Activated CD4-positive, alpha-beta T cell treated with anti-CD3 and anti-CD28 coated beads, Interleukin-2, amount 50 U/mL, for 1 hour (primary cell): ENCODE measurements at places on chromosomes 3 and 15.

GRCh38 chr3:8282541-8283165 lies 219.0 kb upstream of the LMCD1 start:
- DNase-seq: no peak

DNA sequence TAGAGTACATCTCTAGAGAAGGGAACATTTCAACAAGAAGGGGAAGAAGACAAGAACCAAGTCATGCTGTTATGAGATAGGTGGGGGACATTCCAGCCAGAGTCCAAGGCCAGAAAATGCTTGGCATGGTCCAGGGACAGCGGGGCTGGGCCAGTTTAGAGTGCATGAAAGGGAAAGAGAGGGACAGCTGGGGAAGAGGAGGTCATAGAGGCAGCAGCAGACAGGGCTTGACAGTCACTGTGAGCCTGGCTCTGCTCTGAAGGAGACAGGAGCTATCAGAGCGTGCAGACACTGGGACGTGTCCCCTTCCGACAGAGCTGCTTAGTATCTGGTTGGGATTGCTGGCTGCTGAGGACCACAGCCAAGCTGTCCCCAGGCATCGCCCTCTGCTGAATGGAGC lies 35.7 kb upstream of the PRR20G start:
- DNase-seq: no peak

GRCh38 chr3:181629711-181630110 lies 82.0 kb upstream of the SOX2 start:
- DNase-seq: no peak

DNA sequence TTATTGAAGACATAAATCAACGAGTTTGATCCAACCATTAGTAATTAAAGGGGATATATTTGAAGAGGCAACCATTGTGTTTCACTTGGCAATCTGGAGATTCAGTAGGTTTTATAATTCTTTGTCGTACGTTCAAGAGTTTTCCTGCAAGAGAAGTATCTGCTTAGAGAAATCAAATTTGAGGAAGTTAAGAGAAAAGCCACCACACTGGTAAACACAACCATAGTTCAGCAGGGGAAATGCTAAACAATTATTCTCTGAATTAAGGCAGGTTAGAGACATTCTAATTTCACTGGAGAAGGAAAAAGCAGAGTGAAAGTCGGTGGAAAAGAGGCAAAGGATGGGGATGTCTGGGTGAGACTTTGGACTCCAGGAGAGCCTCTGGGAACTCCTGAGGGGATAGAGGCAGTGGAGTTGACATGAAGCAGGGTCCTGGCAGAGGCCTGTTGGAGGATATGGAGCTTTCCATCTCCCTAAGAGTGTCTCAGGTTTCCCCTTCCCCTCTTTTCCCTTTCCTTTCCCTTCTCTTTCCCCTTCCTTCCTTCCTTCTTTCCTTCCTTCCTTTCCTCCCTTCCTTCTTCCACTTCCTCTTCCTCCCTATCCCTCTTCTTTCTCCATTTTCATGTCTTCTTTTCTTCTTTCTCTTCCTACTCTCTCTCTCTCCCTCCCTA lies 26.5 kb downstream of the SPINK8 start:
- no peak for DNase-seq

- no peak for DNase-seq
Measured at GRCh38 chr3:17473761-17474160, 268.7 kb downstream of the TBC1D5 start.

DNA sequence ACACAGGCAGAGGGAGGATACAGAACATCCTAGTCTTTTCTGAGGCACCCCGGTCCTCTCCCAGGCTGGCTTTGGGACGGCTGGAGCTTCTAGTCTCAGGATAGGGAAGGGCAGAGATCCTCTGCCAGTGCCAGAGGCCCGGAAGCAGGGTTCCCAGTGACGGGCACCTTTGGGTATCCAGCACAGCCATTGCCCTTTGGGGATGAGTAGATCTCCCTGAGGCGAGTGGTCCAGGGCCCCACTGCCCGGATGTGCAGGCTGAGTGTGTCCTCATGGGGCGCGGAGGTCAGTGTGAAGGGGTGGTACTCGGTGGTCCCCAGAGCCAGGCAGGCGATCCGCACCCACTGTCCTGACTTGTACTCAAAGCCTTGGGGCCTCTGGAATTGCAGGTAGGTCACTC lies 18.3 kb downstream of the DUOX2 start:
- no peak for DNase-seq

GRCh38 chr3:69842789-69843188 lies 103.5 kb downstream of the MITF start:
- DNase-seq: no peak

- no peak for DNase-seq
Measured at GRCh38 chr3:136584728-136585127, 167.4 kb downstream of the STAG1 start.

DNA sequence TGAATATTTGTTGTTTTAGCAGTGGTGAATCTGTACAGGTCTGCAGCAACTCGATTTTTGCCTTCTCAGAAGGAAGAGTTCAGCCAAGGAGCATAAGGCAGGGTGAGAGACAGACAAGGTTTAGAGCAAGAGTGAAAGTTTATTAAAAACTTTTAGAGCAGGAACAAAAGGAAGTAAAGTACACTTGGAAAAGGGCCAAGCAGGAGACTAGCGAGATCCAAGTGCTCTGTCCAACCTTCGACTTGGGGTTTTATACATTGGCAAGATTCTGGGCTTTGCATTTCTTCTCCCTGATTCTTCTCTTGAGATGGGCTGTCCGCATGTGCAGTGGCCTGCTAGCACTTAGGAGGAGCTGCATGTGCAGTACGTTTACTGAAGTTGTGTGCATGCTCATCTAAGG lies 46.7 kb upstream of the AADACL2 start:
- no peak for DNase-seq

DNA sequence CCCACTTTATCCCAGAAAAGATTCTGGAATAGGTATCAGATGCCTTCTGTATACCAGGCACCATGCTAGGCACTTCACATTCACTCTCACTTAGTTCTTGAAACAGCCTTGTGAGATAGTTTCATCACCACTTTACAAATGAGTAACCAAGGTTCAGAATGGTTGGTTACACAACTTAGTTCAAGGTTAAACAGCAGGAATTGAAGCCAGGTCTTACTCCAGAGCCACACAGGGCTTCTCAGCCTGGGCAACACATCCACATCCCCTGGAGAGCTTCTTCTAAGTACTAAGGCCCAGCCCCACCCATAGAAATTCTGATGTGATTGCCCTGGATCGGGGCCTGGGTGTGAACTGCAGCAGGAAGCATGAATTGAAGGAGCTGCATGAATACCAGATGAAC lies 18.6 kb downstream of the WHAMM start:
- DNase-seq: no peak

- no peak for DNase-seq
Measured at GRCh38 chr3:182717216-182717615, 76.1 kb upstream of the ATP11B start.

GRCh38 chr15:41233367-41233771 lies 2.3 kb downstream of the CHP1 start:
- no peak for DNase-seq

GRCh38 chr15:40280260-40281056 lies 2.4 kb downstream of the ANKRD63 start:
- DNase-seq: no peak

GRCh38 chr3:29619676-29620075 lies 338.8 kb downstream of the RBMS3 start:
- DNase-seq: no peak

DNA sequence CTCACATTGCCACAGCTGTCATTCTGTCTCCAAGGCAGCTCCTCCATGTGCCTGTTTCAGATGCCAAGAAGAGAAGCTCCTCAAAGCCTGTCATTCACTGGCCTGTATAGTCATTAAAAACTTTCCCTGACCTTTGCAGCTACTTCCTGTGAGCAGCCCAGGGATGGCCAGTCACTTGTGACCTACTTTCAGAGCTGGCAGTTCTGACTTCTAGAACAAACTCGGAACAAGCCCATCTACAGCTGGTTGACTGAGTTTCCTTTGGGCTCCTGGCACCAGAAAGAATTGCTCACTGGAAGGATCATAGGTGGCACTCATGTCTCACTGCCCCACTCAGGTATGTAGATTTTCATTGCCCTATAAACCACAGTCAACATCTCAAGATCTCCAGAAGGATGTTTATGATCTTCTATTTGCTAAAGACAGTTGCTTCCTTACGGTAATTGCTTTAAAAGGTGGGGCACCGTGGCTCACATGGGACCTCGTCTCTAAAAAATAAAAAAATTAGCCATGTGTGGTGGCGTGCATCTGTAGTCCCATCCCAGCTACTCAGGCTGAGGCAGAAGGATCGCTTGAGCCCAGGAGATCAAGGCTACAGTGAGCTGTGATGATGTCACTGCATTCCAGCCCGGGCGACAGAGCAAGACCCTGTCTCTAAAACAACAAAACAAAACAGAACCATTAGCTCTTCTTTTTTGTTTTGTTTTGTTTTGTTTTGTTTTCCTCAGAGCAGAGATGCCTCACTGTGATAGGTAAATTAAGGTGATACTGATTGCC lies 11.2 kb upstream of the ATP13A3 start:
- DNase-seq: no peak

DNA sequence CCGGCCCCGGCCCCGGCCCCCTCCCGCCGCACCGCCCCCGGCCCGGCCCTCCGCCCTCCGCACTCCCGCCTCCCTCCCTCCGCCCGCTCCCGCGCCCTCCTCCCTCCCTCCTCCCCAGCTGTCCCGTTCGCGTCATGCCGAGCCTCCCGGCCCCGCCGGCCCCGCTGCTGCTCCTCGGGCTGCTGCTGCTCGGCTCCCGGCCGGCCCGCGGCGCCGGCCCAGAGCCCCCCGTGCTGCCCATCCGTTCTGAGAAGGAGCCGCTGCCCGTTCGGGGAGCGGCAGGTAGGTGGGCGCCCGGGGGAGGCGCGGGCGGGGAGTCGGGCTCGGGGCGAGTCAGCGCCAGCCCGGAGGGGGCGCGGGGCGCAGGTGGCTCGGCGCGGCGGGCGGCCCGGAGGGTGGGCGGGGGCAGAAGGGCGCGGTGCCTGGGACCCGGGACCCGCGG lies 352 bp downstream of the CHRD start:
- peak; percentile 30 for DNase-seq

- DNase-seq: no peak
Measured at GRCh38 chr3:124260206-124260915, 268.4 kb upstream of the ROPN1 start.

- DNase-seq: no peak
Measured at GRCh38 chr15:75736256-75736655, 23.6 kb upstream of the CSPG4 start.

DNA sequence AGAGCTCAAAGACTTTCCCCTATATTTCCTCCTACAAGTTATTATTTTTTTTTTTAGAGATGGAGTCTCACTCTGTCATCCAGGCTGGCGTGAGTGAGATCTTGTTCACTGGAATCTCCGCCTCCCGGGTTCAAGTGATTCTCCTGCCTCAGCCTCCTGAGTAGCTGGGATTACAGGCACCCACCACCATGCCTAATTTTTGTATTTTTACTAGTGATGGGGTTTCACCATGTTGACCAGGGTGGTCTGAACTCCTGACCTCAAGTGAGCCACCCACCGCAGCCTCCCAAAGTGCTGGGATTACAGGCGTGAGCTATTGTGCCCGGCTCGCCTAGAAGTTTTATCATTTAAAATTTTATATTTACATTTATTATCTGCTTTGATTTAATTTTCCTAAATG lies 5.9 kb downstream of the AKAP13 start:
- DNase-seq: no peak

DNA sequence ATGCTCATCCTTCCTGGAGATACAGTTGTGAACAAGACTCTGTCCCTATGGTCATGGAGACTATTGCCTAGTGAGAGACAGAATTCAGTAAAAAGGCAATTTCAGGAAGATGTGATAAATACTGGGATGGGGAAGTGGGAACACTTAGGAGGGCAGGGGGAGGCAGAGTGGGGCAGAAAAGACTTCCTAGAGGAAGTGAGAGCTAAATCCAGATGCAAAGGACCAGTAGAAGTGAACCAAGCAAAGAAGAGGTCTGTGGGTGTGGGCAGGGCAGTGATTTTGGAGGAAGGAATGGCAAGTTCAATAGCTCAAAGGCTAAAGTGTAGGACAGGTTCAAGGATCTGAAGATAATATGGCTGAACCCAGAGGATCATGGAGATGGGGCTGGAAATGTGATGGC lies 68.9 kb downstream of the CD200R1L start:
- no peak for DNase-seq

- no peak for DNase-seq
Measured at GRCh38 chr3:113147681-113148261, 63.6 kb upstream of the BOC start.

DNA sequence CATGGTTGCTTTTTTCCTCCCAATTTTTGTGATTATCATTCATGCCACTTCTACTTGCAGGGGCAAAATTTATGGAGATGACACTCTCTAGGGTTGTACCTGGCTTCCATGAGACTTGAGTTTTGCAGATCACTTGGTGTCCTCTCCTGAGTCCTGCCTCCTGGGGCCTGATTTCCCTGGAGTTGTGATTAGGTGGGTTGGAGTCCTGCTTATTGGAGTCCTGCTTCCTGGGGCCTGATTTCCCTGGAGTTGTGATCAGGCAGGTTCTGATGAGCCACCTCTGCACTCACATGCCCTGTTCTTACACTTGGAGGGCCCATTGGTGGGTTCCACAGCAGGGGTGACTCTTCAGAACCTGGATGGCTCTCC lies 102.0 kb downstream of the PDCD6IP start:
- no peak for DNase-seq

- no peak for DNase-seq
Measured at GRCh38 chr3:16229681-16230080, 35.1 kb downstream of the DPH3 start.

DNA sequence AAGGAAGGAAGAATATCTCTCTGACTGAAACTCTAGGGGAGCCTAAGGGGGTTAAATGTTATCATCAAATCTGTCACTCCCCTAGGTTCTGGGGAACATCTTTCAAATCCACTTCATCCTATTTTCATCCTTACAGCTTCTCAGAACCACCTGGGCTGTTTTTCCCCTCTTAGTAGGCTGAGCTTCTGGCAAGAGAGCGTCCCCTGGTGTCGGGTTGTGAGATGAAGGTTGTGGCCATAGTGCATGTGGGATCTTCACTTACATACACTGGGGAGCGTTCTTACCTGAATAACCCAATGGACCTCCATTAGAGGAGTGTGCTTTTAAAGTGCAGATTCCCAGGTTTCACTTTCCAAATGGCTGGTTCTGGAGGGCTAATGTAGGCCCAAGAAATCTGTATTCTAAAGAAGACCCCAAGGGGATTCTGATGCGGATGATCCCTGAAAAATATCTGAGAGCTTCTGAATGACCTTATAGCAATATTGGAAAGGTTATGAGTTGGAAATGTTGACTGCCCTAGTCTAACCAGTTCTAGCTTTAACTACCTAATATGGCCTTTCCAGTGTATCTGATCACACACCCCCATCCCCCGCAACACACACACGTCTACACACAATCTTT lies 663.7 kb downstream of the AGBL1 start:
- DNase-seq: peak; percentile 52

- no peak for DNase-seq
Measured at GRCh38 chr3:54940971-54941370, 13.1 kb upstream of the LRTM1 start.

DNA sequence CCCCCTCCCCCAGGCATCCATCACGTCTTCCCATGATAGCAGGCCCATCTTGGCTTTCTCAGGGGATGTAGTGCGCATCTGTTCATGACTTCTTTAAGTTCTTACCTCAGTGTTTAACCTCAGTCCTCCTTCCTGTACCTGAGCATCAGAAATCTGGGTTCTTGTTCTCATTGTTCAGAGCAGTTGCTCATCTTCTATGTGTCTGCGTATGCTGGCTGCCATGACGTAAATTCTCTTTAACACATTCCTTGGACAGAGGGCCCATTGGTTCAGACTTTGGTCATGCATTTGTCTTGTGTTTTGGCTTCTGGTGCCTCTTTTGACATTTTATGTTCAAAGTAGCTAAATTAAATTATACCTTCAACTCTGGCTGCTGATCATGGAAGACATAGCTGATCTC lies 227.3 kb downstream of the CACNA2D3 start:
- no peak for DNase-seq

GRCh38 chr3:194022052-194022451 lies 113.9 kb upstream of the HES1 start:
- DNase-seq: no peak
